ENCODE measurements at places on chromosomes 5 and 9. TPM values are rescaled to one million over a fixed set of nuclear protein-coding genes. Genes with fewer than 3 reads are reported as not detected.

The RPP25L gene
- 24.3 TPM for total RNA-seq

The MEIKIN gene
- total RNA-seq: not detected

The ZNF883 gene
- 3.3 TPM for total RNA-seq

The SPAAR gene
- not detected for total RNA-seq

The DMAC1 gene
- total RNA-seq: 54.1 TPM

The PCAT7 gene
- not detected for total RNA-seq

The SLC28A3 gene
- total RNA-seq: 0.17 TPM

The APBA1 gene
- 3.2 TPM for total RNA-seq

The ST8SIA4 gene
- total RNA-seq: 0.92 TPM

The RNF183 gene
- total RNA-seq: not detected

The LCN15 gene
- not detected for total RNA-seq

The TAF1L gene
- total RNA-seq: not detected

The TUBB4B gene
- 947 TPM for total RNA-seq

The PCDHB16 gene
- not detected for total RNA-seq

The CCL28 gene
- total RNA-seq: 1.9 TPM

The SLC6A19 gene
- total RNA-seq: not detected

The INSL4 gene
- total RNA-seq: not detected

The ORM2 gene
- total RNA-seq: not detected

The ZDHHC11 gene
- total RNA-seq: 0.67 TPM

Measured in foreskin keratinocyte (primary cell).